ENCODE measurements at places on chromosomes 2 and 18.

DNA sequence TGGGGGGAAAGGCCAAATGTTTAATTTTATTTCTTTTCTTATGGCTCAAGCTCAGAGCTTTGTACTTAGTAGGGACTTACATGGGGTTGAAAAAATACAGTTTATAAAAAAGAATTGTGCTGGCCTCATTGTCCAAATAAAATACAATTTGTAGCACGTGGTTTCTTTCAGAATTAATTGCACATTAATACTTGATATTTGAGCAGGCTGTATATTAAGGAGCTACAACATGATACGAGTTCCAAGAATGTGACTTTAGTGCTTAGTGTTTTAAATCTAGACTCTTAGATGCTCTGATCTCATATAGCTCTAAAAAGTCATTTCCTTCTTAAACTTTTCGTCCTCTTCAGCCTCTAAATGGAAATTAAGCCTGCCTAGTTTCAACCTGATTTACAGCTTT, 46.4 kb upstream of the RASGRP3 start:
- no peak for DNase-seq

GRCh38 chr2:239303711-239304532, 96.9 kb downstream of the HDAC4 start:
- DNase-seq: no peak

GRCh38 chr2:145325485-145325884, 805.6 kb upstream of the ZEB2 start:
- DNase-seq: no peak

- DNase-seq: no peak
These were observed 230.9 kb downstream of the GCA start for GRCh38 chr2:162574615-162575452.

DNA sequence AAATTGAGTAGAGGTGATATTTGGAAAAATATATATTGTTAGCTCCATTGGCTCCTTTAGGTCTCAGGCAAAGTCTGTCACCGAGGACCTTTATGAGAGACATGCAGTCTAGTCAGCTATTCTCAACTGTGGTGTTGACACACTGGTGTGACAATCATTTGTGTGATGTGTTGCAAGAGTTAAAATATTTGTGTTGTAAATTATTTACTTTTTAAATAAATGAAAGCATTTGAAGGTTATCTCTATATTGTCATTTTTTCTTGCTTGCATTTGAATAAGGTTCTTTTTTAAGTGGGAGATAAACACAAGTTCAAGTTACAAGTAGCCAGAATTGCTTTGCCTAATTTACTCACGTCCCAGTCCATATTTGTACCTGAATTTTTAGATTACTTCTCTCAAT, 4.3 kb downstream of the REL start:
- DNase-seq: no peak

DNA sequence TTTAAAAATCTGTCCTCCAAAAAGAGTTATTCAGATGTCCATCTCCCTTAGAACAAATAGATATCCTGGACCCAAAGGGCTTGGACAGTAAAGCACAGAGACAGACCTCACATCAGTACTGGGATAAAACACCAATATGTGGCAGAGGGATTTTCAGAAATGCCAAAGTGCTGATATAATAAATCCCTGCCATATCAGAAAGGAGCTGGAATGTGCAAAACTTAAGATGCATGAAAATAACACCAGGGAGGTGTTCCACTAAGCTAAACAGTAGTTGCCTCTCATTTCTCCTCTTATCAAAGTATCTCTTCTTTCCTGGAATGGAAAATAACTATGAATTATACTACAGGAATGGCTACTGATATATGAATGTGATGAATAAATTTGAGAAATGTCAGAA, 13.2 kb downstream of the USP40 start:
- DNase-seq: no peak

GRCh38 chr2:69753659-69754363, 11.9 kb downstream of the ANXA4 start:
- no peak for DNase-seq

DNA sequence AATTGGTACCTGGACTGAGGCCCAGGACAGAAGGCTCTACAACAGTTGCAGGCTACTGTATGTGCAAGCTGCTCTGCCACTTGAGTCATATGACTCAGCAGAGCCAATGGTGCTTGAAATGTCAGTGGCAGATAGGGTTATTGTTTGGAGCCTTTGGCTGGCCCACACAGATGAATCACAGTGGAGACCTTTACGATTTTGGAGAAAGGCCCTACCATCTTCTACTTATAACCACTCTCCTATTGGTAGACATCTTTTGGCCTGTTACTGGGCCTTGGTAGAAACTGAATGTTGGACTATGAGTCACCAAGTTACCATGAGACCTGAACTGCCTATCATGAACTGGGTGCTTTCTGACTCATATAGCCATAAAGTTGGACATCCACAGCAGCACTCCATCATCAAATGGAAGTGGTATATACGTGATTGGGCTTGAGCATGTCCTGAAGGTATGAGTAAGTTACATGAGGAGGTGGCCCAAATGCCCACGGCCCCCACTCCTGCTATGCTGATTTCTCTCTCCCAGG, 88.9 kb upstream of the NRXN1 start:
- DNase-seq: no peak

DNA sequence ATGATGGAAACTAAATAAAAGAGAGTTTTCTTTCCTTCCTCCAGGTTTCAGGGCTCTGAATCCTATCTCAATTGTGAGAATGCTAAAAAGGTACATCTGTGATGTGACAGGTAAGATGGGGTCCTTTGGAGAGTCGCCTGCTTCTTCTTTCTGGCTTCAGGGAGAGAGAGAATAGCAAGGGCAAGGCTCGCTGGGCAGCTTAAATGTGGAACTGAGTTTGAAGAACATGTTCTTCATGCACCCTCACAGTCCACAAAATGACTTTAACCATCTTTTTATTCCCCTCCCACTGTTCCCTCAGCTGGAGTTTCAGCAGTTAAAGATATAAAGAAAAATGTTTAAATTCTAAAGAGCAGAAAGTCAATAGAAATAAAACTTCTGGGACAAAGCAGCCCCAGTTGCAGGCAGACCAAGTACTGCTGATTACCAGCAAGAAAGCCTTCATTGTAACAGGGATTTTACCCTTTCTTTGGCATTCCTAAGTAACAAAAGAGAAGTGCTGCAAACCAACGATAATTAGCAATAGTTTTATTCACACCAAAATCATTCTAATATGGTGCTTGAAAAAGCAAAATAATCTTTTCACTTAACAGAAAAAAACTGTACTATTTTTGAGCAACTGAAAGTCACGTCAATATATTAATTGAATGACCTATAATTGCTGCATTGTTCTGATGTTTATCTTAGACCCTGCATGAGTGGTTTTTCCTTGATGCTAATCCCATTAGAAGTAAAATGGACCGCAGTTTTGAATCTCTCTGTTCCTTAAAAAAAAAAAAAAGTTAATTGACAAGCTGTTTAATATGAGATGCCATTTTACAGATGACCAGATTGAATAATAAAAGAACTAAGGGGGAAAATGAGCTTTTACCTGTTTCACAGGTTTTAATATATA, 61.5 kb downstream of the LRP2 start:
- no peak for DNase-seq

DNA sequence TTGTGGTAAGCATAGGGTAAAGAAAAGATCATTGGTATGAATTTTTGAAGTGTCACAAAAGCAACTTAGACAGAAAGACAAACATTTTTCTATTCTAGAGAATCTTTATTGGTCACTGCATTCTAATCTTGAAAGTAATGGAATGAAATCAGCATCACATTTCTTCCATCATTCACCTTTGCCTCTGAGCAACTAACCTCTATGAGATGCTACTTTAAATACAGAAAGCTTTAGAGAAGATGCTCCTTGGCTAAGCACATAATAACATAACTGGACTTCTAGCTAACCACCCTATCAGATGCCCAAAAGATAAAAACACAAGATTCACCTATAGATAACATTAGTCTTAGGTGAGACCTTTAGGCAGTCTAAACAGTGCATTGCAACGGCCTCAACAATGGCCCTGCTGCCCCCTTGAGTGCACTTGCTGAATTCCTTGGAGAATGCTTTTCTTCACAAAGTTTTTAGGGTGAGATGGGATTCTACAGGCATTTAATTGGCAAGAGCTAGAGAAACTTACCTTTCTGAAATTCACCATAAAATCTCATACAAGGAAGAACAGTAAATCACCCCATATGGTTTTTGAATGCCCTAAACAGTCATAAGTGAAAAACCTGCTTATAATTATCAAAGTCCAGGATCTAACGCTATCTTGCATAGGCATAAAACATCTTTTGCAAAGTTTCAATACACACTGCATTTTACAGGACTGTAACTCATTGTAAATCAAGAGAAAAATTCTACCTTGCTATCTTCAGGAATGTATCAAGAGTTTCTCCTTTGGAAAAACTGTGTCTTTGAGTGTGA, 791.3 kb upstream of the CHAC2 start:
- DNase-seq: no peak

DNA sequence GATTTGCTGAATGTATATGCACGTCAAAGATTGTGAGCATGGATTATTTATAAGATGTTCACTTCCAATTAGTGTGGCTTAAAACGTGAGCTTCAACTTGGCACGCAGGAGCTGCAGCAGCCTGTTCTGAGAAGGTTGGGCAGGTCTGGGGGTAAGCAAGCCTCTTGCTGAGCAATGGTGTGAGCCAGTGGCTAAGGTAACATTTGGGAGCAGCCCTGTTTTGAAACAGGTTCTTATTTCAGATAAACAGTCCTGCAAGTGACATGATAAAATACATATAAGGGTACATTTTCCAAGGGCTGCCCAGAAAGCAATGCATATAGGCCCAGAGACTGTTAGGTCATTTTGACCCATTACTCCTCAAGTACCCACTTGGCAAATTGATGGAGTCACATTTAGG, 415.3 kb downstream of the ZNF521 start:
- no peak for DNase-seq

- no peak for DNase-seq
These were observed 79.8 kb upstream of the CCDC141 start for GRCh38 chr2:179129574-179130238.

GRCh38 chr2:42756966-42757513, 6.9 kb downstream of the OXER1 start:
- no peak for DNase-seq

- no peak for DNase-seq
These were observed 7.7 kb upstream of the DNMT3A start for GRCh38 chr2:25349397-25349796.

GRCh38 chr2:162245781-162246180, 2.5 kb upstream of the FAP start:
- no peak for DNase-seq

DNA sequence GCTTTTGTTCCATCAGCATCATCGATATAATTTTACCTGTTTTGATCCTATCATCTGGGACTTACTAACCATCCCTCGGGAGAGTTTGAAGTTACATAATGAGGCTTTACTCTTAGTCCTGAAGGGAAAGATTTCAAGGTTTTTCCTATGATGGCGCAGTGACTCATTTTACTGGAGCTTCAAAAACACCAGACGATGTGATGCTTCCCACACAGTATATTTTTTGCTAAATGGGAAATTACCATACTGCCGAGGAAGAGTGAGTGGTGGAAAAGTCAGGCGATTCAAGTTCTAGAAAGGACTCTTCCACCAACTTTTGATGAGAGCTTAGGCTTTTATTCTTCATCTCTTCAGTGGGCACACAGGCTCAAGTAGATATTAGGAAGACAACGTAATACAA, 44.6 kb upstream of the GCG start:
- no peak for DNase-seq

GRCh38 chr2:150264442-150264841, 223.0 kb downstream of the RND3 start:
- DNase-seq: no peak
